ENCODE measurements at places on chromosomes 11 and 22. TPM values are rescaled to one million over a fixed set of nuclear protein-coding genes. Genes with fewer than 3 reads are reported as not detected.

F2 gene
- total RNA-seq, result 2.6 TPM

SEC14L2 gene
- 3.0 TPM for total RNA-seq

PRG3 gene
- not detected for total RNA-seq

SCGB2A2 gene
- not detected for total RNA-seq

SCGB1A1 gene
- not detected for total RNA-seq

VSIG2 gene
- not detected for total RNA-seq

GALNT18 gene
- 53.5 TPM for total RNA-seq

ZFTA gene
- 34.7 TPM for total RNA-seq

MMP11 gene
- total RNA-seq, result 7.6 TPM

NECTIN1 gene
- 1.6 TPM for total RNA-seq

IGF2 gene
- 124 TPM for total RNA-seq

OR8D1 gene
- not detected for total RNA-seq

FEN1 gene
- total RNA-seq, result 1.5 TPM

JAM3 gene
- 59.8 TPM for total RNA-seq

CDC42BPG gene
- not detected for total RNA-seq

SIK2 gene
- 8.2 TPM for total RNA-seq

SCN3B gene
- total RNA-seq, result 4.7 TPM

MS4A3 gene
- total RNA-seq, result not detected

P4HA3 gene
- total RNA-seq, result 2.1 TPM

MRGPRF gene
- 209 TPM for total RNA-seq

CRYBB3 gene
- not detected for total RNA-seq

WBP2NL gene
- total RNA-seq, result not detected

TREH gene
- total RNA-seq, result not detected

OR51S1 gene
- total RNA-seq, result not detected

TMX2 gene
- total RNA-seq, result 65.3 TPM

MOGAT2 gene
- total RNA-seq, result not detected

GNAZ gene
- total RNA-seq, result 13.7 TPM

MRPL23 gene
- total RNA-seq, result 117 TPM

IGSF22 gene
- not detected for total RNA-seq

CEP126 gene
- total RNA-seq, result 7.2 TPM

MMP8 gene
- total RNA-seq, result not detected

NLRP14 gene
- not detected for total RNA-seq

SEC14L6 gene
- total RNA-seq, result not detected

GRAP2 gene
- not detected for total RNA-seq

ZP1 gene
- not detected for total RNA-seq

GGA1 gene
- 53.5 TPM for total RNA-seq

OR56A1 gene
- total RNA-seq, result not detected
